Stimulated activated CD4-positive, alpha-beta T cell treated with anti-CD3 and anti-CD28 coated beads, TNF-alpha, amount 100 ng/mL, for 48 hours (primary cell): ENCODE measurements at places on chromosomes 7 and 10.
A peak's percentile ranks its signal among the peaks of the same experiment; 100 is the strongest.

GRCh38 chr10:93386631-93387369 lies 95.3 kb downstream of the MYOF start:
- no peak for DNase-seq

GRCh38 chr10:1199897-1200721 lies 143.9 kb downstream of the WDR37 start:
- no peak for DNase-seq

GRCh38 chr7:151059367-151060112 lies at the start of gene SLC4A2:
Gene SLC4A2, plus strand, starts transcription at chr7:151059589. Its CDS starts 2,399 bp downstream, at chr7:151061988.
- DNase-seq: no peak

GRCh38 chr10:59880971-59881510 lies 25.3 kb downstream of the CCDC6 start:
- DNase-seq: peak; percentile 62

GRCh38 chr7:149714910-149715471 lies 58.4 kb downstream of the ZNF467 start:
- no peak for DNase-seq
